ENCODE measurements at places on chromosomes 1 and 21.

GRCh38 chr21:38788275-38788905, 17.3 kb upstream of the ETS2 start:
- DNase-seq, result no peak

DNA sequence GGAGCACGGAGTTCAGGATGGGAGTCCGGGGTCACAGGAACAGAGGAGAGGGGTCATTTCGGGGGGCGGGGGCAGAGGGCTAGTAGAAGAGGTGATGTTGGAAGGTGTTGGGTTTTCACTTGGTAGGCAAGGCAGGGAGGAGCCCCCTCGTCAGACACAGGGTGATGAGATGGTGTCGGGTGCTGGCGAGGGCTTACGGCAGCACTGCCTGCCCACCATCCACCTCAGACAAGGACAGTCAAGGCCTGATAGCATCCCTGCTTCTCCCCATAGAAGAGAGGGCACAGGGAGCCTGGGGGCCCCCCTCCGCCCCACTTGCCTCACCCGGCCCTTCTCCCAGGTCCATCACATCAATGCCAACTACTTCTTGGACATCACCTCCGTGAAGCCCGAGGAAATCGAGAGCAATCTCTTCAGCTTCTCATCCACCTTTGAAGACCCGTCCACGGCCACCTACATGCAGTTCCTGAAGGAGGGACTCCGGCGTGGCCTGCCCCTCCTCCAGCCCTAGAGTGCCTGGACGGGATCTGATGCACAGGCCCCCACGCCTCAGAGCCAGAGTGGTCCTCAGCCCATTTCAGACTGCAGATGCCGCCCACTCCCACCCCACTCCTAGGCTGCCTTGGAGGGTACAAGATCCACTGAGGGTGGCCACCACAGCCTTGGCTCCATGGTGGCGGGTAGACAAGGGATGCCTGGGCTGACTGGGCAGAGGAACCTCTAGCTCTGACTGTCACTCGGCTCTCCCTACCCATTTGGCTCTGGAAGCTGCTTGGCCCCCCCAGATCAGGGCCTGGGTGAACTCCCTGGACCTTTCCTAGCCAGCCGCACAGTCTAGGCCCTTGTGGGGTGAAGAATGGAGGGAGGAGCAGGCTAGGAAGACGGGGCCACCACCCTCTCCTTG, 4.3 kb upstream of the MTFR1L start:
- no peak for DNase-seq

- no peak for DNase-seq
These were observed 15.5 kb downstream of the CLIC6 start for GRCh38 chr21:34684174-34684876.

GRCh38 chr1:61067446-61068019, 14.8 kb upstream of the NFIA start:
- DNase-seq, result no peak

DNA sequence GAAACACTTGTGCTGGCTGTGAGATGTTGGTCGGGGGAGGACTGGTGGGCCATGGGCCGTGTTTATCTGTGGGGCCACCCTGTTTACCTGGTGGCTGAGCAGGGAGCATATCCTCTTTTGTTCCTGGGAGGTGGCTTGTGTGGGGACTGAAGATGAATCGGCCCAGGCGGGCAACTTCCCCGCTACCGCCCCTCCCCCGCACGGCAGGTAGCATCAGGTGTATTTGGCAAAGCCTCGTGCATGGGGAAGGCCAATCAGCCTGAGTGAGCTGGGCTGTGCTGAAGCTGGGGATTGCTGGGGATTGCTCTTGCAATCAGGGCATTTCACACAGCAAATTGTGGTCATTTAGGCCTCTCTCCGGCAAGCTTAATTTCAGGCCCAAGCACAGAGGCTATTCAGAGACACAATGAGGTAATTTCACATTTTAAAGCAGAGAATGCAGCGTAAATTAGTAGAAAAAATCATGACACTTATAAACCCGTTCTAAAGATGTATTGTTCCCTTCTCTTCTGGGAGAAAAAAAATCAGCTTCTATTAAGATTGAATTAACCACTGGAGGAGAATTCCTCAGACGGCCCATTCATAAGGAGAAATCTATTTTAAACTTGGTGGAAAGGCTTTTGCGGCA, 197.7 kb upstream of the POU3F1 start:
- DNase-seq, result no peak

- no peak for DNase-seq
These were observed 13.9 kb upstream of the EDN2 start for GRCh38 chr1:41498391-41498790.

DNA sequence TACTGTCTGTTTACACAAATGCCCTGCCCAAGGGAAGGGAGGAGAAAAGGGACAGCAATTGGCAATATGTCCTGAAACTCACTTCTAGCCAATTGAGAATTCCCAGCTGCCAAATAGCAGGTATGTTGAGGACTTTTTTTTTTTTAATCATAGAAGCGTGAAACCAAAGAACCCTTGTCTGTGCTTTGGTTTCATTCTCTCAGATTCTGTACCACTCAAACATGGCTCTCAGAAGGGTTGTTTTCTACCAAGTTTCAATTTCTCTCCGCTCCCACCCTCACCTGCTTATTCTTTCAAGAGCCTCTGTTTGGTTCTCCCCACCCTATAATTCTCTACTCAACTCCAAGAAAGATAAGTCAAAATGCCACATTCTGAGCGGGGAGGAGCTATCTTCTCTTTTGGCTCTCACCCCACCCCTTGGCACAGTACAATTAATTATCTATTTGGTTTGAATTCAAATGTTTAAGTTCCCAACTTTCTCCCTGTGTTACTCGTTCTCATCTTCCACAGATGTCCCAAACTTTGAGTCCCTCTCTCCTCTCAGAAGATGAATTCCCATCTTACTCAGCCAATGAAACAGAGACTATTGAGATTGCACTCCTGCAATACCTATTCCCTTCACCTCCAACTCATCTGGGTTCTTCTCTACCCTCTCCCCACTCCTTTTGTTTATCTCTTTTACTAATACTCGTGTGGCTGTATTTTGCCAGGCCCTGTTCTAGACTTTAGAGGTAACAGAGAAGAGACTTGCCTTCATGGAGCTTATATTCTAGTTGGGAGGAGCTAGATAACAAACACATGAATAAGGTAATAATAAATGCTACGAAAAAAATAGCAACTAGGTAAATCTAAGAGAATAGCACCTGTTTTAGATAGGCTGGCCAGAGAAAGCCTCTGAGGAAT, 3.9 kb upstream of the TP53BP2 start:
- DNase-seq, result no peak

GRCh38 chr1:89941110-89941766, 53.7 kb upstream of the ZNF326 start:
- DNase-seq, result no peak

GRCh38 chr1:94954263-94955220, 27.6 kb upstream of the CNN3 start:
- no peak for DNase-seq

DNA sequence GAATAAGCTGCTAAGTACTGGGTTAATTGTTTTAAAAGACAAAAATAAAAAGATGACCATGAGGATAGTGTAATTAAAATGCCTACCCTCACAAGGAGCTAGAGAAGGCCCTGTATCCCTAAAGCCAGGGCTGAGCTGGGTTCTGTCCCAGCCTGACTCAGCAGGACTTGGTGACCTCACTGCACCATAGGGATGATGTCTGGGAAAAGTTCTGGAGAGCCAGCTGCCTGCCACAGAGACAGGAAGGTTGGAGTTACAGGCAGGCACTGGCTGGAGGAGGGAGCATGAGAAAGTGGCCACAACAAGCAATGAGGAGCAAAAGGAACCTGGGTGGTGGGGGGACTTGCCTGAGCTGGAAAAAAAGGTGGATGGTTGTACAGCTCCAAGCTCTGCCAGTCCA, 5.7 kb upstream of the TNR start:
- no peak for DNase-seq

DNA sequence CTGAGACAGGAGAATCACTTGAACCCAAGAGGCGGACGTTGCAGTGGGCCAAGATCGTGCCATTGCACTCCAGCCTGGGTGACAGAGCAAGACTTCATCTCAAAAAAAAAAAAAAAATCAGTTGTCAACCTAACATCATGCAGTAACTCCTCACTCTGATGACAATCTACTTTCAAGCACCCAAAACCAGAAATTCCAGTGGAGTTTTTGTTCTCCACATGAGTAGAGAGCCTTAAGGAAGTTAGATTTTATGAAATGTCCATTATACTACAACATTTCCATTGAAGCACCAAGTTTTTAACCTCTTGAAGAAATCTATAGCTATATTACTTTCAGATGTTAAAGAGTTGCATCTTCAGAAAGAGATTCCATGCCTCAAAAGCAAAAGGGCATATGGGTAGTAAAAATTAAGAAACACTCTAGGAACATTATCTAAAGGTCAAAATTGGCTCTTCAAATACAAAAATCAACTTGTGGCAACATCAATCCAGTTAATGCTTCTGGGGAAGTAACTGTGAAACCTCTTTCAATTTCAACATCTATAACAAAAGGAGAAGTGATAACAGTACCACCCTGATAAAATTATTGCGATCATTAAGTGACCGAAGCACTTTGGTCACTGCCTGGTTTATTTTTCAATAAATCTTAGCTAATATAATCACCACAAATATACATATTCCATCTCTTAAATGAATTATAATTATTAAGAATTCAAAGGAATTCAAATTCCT, 7.7 kb downstream of the LPGAT1 start:
- no peak for DNase-seq

- DNase-seq, result no peak
These were observed 447 bp upstream of the PAQR6 start for GRCh38 chr1:156248323-156248683.

DNA sequence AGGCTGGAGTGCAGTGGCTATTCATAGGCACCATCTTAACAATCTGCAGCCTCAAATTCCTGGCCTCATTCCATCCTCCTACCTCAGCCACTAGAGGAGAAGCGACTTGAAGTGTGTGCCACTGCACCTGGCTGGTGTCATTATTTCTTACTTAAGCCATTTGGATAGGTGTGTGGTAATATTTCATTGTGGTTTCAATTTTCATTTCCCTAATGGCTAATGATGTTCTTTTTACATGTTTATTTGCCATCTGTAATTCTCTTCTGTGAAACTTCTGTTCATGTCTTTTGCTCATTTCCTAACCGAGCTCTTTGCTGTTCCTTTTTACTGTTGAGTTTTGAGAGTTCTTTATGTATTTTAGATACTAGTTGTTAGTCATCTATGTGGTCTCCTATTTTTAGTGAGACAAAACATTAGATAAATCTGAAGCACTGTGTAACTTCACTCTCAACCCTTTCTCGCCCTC, 66.8 kb downstream of the SLC27A3 start:
- no peak for DNase-seq

DNA sequence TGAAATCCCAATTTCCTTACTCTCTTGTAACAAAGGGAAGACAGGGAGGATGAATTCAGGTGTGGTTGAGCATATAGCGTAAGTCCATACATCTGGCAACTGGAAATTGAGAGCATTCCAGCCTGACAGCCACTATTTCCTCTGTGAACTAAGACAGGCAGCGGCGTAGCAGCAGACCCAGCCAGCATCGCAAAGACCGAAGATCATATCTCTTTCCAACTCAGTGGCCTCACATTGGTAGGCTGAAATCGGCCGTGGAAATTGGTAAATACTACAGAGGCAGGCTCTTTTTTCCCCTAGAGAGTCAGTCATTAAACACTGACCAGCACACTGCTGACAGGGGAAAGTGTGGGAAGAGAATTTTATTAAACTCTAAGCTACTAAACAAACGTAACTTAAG, 43.4 kb downstream of the TARBP1 start:
- DNase-seq, result no peak

DNA sequence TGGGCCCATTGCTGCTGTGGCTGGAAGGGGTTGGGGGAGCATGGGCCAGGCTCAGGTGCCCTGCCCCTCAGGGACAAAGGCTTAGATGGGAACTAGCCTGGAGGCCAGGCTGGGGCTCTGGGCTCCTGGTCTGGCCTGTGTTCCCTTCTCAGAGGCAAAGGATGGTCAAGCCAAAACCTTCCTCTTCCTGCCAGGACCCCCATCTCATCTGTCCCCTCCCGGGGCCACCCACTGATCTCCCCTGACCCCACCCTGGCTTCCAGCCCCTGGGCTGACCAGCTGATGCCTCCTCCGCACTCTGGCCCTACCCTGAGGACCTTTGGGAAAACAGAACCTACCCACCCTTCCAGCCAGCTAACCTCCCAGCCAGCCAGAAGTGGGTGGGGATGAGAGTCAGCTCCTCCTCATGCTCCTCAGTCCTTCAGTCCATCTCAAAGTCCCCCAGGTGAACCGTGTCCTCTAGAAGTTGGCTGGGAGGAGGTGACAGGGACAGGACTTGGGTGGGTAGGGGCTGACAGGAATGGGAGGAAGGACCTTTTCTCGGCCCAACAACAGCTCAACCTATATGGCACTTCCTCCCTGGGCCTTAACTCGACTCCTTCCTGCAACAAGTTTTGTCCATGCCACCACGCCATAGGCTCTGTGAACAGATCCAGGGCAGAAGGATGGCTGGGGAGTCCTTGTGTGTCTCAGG, 7.5 kb downstream of the PEAR1 start:
- DNase-seq, result no peak

DNA sequence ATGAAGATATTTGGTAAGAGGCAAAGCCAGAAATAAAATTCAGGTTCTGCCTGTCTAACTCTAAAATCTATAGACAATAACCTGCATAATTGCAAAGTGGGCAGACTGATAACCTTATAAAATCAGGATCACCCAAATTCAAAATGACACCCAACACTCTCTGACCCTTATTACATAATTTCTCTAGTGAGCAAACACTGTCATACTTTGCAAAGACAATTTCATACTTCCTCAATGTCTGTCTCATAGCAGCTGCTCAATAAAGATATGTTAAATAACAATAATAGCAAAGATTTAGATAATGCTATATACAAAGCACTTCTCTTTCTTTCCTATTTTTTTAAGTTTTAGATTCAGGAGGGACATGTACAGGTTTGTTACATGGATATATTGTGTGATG, 118.5 kb downstream of the UCHL5 start:
- DNase-seq, result no peak

DNA sequence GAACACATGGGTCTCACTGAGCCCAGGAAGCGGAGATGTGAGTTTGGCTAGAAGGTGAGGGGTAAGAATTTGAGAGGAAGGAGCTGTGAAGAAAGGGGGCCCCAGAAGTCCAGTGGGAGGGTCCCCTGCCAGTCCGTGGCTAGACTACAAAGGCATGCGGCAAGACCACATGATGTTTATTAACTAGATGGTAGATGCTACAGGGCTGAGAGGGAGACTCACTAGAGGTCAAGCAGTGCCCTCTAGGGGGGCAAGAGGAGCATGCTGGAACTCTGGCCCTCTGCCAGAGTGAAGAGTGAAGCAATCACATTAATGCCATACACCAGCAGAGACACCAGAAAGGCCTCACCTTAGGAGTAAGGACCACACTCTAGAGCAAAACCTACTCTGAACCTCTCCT, 12.2 kb downstream of the KIAA0319L start:
- DNase-seq, result peak; percentile 54

GRCh38 chr1:234315091-234315541, 58.1 kb upstream of the COA6 start:
- no peak for DNase-seq

DNA sequence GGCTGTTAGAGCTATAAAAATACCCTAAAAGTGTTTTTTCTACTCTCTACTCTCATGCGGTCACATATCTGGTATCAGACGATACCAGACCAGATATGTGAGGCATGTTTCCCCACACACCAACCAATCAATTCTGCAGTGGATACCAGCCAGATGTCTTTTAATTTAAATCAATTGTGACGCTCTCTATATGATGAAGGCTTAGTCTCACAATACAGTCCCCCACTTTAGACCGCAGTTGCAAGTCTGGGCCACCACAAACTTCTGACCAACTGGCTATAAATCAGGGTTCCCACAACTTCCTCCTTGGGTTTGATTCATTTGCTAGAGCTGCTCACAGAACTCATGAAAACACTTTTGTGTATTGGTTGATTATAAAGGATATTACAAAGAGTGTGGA, 586.1 kb upstream of the ZP4 start:
- no peak for DNase-seq
